Fibroblast of lung (primary cell): ENCODE measurements at places on chromosomes 6 and 20. TPM values are rescaled to one million over a fixed set of nuclear protein-coding genes. Genes with fewer than 3 reads are reported as not detected.

GRM1 gene
- under 0.01 and 0.17 TPM in 2 replicates for total RNA-seq

DNA sequence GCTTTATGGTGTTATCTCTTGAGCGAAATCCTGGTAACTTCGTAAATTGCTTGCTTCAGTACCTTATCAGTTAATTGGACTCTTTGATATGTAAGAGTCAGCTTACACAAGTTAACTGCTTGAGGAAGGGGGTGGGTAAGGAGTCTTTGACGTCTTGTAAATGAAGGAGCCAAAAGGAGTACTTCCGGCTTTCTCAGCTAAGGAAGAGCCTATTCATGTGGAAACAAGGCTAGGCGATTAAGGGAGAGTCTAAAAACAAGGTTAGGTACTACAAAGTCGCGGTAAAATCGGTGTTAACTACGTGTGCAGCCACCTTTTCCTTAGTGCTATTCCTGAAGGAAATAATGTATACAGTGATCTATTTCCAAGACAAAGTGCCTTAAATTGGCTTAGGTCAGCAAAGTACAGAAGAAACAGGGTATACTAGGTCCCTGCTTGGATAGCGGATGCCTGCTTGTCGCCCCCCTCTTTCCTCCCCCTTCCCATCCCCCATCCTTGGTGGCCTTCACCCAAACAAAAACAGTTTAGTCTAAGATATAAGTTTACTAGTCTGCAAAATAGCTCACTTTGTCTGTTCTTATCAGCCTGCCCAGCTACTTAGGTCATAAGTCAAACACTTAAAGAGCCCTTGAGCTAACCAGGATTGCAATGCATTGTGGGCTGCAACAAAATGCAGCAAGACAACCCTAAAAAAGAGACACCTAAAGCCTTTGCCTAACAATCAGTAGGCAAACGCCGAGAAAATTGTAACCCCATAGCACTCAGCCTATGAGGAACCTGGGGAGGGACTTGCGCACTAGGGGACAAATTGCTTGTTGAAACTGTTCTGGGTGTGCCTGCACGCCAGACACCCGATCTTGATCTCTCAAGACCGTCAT, 147.3 kb downstream of the TRIM27 start:
- peaks cover 40% of the 10 kb centered on the region for H3K27me3 ChIP-seq
- no peaks in the 10 kb centered on the region for H3K4me1 ChIP-seq
- H3K36me3 ChIP-seq, result no peaks in the 10 kb centered on the region
- no peak overlapping the region for H3K27ac ChIP-seq
- DNase-seq, result no peak

DNA sequence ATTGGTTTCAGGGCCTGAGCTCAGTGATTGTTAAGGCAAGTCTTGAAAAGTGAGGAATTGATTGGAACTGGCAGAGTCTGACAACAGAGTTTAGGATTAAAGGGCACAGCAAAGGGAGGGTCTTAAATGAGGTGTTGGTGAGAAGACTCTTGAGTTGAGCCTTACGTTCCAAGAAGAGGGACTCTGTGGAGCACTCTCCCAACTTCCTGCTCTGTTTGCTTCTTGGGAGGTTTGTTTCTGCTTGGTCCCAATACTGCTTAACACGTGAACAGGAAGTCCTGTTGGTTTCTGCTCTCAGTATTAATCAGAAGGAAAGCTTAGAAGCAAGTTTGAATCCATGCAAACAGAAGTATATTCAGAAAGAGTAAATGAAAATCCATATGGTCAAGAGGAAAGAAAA, 15.6 kb upstream of the SYNDIG1 start:
- no peak for DNase-seq
- peaks cover 8% of the 10 kb centered on the region for H3K27me3 ChIP-seq
- no peak overlapping the region for H3K4me3 ChIP-seq
- H3K4me1 ChIP-seq, result no peaks in the 10 kb centered on the region

GUCA1A gene
- total RNA-seq, result under 0.01 and 0.33 TPM in 2 replicates

PDCD2 gene
- total RNA-seq, result 39.6 and 62.4 TPM in 2 replicates

- no peaks in the 10 kb centered on the region for H3K36me3 ChIP-seq
- no peaks in the 10 kb centered on the region for H3K4me1 ChIP-seq
- no peak overlapping the region for H3K27ac ChIP-seq
- no peak overlapping the region for H3K4me3 ChIP-seq
Observed at GRCh38 chr6:146106532-146106931, 77.7 kb downstream of the GRM1 start.

DNA sequence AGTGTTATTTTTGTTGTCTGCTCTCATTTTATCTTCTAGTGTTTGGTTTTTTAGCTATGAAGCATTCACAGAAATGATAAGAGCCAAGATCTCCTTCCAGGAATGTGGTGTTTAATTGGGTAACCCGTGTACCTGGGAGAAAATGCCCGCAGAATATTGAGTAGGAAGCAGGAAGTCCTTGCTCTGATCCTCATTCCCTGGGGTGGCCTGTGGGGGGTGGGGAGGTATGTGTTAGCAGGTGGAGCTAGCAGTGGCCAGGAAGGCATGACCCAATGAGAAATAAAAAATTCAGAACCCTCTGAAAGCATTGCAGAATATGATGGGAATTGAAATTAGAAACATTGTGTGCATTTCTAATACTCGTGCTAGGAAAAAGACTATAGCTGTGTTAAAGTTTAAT, 100.8 kb downstream of the DTD1 start:
- H3K27ac ChIP-seq, result no peak overlapping the region
- H3K27me3 ChIP-seq, result no peaks in the 10 kb centered on the region
- no peaks in the 10 kb centered on the region for H3K36me3 ChIP-seq
- H3K4me3 ChIP-seq, result no peak overlapping the region
- DNase-seq, result no peak
- H3K4me1 ChIP-seq, result peaks cover 2% of the 10 kb centered on the region

- H3K27ac ChIP-seq, result peak overlapping the region; percentile 92
- peak; percentile 24 for DNase-seq
- peak overlapping the region; percentile 98 for H3K4me3 ChIP-seq
- no peaks in the 10 kb centered on the region for H3K27me3 ChIP-seq
- peaks cover 20% of the 10 kb centered on the region for H3K4me1 ChIP-seq
Observed at GRCh38 chr20:32359633-32360332, 1.7 kb downstream of the ASXL1 start.

MTFR2 gene
- total RNA-seq, result 0.26 and 0.83 TPM in 2 replicates

GRCh38 chr6:108187519-108187918, 21.7 kb downstream of the NR2E1 start:
- no peaks in the 10 kb centered on the region for H3K4me1 ChIP-seq
- H3K36me3 ChIP-seq, result no peaks in the 10 kb centered on the region
- peaks cover 12% of the 10 kb centered on the region for H3K27me3 ChIP-seq
- no peak for DNase-seq

DNA sequence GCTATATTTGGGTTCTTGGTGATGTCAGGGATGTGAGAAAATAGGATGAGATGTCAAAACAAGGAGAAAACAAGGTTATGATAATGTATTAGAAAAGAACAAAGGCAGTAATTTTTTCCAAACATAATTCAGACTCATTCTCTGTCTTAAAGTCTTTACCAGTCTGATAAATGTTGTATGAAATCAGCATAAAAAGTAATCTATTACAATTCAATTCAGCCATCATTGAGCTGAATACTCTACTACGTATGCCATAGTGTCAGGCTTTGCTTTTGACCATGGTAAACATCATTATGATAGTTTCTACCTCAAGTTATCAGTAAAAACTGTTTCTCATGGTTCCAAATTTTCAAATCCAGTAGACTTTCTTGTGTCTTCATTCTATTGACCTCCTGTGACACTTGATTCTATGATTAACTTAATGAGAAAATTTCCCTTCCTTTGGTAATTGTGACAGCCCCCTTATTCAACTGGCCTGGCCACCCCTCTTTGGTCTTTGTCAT, 75.0 kb downstream of the EPHA7 start:
- H3K27ac ChIP-seq, result no peak overlapping the region
- H3K36me3 ChIP-seq, result no peaks in the 10 kb centered on the region
- H3K27me3 ChIP-seq, result no peaks in the 10 kb centered on the region
- no peak for DNase-seq
- no peak overlapping the region for H3K4me3 ChIP-seq

CCM2L gene
- total RNA-seq, result not detected in 2 replicates

GRCh38 chr6:4460586-4461475, 315.4 kb upstream of the CDYL start:
- H3K27ac ChIP-seq, result no peak overlapping the region
- H3K27me3 ChIP-seq, result no peaks in the 10 kb centered on the region
- DNase-seq, result peak; percentile 58
- H3K4me1 ChIP-seq, result no peaks in the 10 kb centered on the region

GRCh38 chr6:79048611-79049010, 29.4 kb downstream of the PHIP start:
- no peaks in the 10 kb centered on the region for H3K27me3 ChIP-seq
- no peaks in the 10 kb centered on the region for H3K4me1 ChIP-seq
- peak; percentile 47 for DNase-seq
- H3K27ac ChIP-seq, result no peak overlapping the region

SLC22A2 gene
- total RNA-seq, result not detected in 2 replicates

DNA sequence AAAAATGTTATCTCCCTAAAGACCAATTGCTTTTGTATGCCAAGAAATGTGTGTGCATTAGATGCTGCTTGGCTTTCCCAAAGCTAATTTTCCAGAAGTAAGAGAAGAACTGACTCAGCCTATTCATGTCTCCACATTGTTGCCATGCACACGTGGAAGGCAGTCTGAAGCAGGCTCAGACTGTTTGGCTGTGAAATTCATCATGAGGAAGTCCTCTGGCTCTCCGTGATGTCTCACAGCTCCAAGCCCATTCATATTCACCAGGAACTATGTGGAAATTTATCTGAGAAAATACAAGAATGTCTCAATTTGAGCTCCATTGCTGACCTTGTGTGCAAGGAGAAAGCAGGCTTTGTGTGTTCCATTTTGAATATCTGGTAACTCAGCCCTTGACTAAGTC, 1022.2 kb upstream of the GJE1 start:
- H3K27me3 ChIP-seq, result no peaks in the 10 kb centered on the region
- H3K36me3 ChIP-seq, result no peaks in the 10 kb centered on the region
- no peak overlapping the region for H3K4me3 ChIP-seq
- peak; percentile 84 for DNase-seq

GRCh38 chr20:15937179-15937578, 636.1 kb downstream of the KIF16B start:
- no peaks in the 10 kb centered on the region for H3K27me3 ChIP-seq
- H3K4me1 ChIP-seq, result no peaks in the 10 kb centered on the region
- no peak overlapping the region for H3K27ac ChIP-seq
- H3K36me3 ChIP-seq, result no peaks in the 10 kb centered on the region

DNA sequence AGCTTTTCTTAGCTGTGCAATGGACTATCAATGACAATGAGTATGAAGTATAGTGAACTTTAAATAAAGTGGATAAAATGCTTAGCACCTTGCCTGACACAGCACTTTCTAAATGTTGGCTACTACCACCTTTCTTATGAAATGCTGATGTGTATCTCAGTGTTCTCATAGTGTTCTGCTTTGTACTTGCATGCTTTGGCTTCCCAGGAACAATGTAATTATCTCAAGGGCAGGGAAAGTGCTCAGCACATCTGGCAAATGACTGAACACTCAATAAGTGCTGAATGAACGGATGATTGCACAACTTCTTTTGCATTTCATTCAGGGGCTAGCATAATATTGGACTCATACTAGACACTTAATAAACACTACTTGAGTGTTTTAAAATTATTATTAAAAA, 28.2 kb upstream of the NOX3 start:
- H3K36me3 ChIP-seq, result no peaks in the 10 kb centered on the region
- H3K4me3 ChIP-seq, result no peak overlapping the region
- DNase-seq, result peak; percentile 61
- H3K27ac ChIP-seq, result no peak overlapping the region

METTL24 gene
- total RNA-seq, result 2.6 TPM in 2 replicates

- no peak for DNase-seq
- no peak overlapping the region for H3K27ac ChIP-seq
- H3K4me1 ChIP-seq, result no peaks in the 10 kb centered on the region
- no peaks in the 10 kb centered on the region for H3K36me3 ChIP-seq
Observed at GRCh38 chr6:170147832-170148708, 142.8 kb downstream of the DLL1 start.

GRCh38 chr6:159761129-159761872, 544 bp upstream of the ACAT2 start:
- H3K4me3 ChIP-seq, result peak overlapping the region; percentile 44
- H3K36me3 ChIP-seq, result peaks cover 8% of the 10 kb centered on the region
- no peaks in the 10 kb centered on the region for H3K27me3 ChIP-seq
- peak overlapping the region; percentile 89 for H3K27ac ChIP-seq
- peak; percentile 13 for DNase-seq
- H3K4me1 ChIP-seq, result peaks cover 24% of the 10 kb centered on the region

DNA sequence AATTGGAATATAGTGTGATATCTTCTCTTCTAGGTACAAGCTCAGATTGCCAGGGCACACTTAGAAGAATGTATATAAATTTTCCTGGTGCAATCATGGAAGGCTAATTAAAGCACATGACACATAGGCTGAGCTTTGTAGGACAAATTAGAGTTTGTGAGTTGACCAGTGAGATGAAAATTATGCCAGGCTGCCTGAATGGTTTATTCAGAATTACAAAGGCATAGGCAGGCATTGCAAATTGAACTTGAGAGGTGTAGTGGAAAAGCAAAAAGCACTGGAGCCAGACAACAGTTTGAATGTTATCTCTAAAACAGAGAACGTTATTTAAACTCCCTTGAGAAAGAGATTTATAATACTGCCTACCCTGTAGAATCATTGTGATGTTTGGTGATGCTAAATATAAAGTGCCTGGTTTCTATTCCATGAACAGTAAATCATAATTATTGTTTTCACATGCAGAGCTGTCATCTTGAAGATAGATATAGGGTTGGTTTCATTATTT, 712.1 kb downstream of the TBC1D32 start:
- H3K27me3 ChIP-seq, result no peaks in the 10 kb centered on the region
- DNase-seq, result no peak
- H3K36me3 ChIP-seq, result no peaks in the 10 kb centered on the region
- H3K27ac ChIP-seq, result no peak overlapping the region
- no peak overlapping the region for H3K4me3 ChIP-seq

IMPG1 gene
- total RNA-seq, result not detected in 2 replicates

DNA sequence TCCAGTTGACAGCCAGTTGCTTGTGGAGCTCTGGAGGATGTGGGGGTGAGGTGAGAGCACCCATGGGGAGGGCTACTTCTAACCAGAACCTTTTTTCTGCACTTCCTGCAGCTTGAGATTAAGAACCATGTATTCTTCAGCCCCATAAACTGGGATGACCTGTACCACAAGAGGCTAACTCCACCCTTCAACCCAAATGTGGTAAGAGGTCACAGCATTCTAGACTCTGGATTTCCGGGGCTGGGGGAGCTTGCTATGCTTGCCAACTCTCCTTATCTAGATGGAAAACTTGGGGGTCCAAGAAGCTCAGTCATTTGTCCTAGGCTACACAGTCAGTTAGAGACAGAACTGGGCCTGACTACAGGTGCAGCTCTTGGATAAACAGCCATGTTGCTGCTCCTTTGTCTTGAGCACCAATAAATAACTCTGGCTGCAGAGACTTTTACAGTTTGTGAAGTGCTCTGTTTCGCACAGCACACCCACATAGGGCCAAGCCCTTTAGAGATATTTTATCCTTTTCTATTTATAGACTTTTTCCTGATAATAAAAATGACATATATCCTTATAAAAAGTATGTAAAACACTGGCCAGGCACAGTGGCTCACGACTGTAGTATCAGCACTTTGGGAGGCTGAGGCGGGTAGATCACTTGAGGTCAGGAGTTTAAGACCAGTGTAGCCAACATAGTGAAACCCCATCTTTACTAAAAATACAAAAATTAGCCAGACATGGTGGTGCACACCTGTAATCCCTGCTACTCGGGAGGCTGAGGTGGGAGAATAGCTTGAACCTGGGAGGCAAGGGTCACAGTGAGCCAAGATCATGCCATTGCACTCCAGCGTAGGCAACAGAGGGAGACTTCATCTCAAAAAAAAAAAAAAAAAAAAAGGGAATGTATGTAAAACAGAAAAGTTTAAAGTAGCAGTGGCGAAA, 10.6 kb upstream of the IFT52 start:
- no peak overlapping the region for H3K4me3 ChIP-seq

STMND1 gene
- not detected in 2 replicates for total RNA-seq
